RPMI7951 (cell line): ENCODE measurements at places on chromosomes 2 and 18. TPM values are rescaled to one million over a fixed set of nuclear protein-coding genes. Genes with fewer than 3 reads are reported as not detected.

The RIT2 gene
- total RNA-seq, result not detected in 2 replicates

The EML6 gene
- 0.72 and 2.1 TPM in 2 replicates for total RNA-seq

The NOSTRIN gene
- 0.20 TPM in 1 of 2 replicates, not detected in the other for total RNA-seq

The CTNNA2 gene
- total RNA-seq, result not detected in 2 replicates

The IL1F10 gene
- not detected in 2 replicates for total RNA-seq

The LPIN2 gene
- 10.8 and 11.4 TPM in 2 replicates for total RNA-seq

The APCDD1 gene
- 1.6 and 4.7 TPM in 2 replicates for total RNA-seq

The TEX44 gene
- total RNA-seq, result not detected in 2 replicates

The IL1RL1 gene
- 0.10 TPM in 1 of 2 replicates, not detected in the other for total RNA-seq

The CHRNG gene
- not detected in 2 replicates for total RNA-seq

The POMC gene
- total RNA-seq, result 5.8 and 9.0 TPM in 2 replicates

The CDH2 gene
- 35.8 and 43.7 TPM in 2 replicates for total RNA-seq

The MOGAT1 gene
- 0.24 and 0.29 TPM in 2 replicates for total RNA-seq

- no peak for DNase-seq
Observed at GRCh38 chr18:38961880-38962279, 1396.3 kb upstream of the CELF4 start.

GRCh38 chr2:169778446-169778845 is 20.2 kb upstream of the SSB start:
- no peak for DNase-seq

DNA sequence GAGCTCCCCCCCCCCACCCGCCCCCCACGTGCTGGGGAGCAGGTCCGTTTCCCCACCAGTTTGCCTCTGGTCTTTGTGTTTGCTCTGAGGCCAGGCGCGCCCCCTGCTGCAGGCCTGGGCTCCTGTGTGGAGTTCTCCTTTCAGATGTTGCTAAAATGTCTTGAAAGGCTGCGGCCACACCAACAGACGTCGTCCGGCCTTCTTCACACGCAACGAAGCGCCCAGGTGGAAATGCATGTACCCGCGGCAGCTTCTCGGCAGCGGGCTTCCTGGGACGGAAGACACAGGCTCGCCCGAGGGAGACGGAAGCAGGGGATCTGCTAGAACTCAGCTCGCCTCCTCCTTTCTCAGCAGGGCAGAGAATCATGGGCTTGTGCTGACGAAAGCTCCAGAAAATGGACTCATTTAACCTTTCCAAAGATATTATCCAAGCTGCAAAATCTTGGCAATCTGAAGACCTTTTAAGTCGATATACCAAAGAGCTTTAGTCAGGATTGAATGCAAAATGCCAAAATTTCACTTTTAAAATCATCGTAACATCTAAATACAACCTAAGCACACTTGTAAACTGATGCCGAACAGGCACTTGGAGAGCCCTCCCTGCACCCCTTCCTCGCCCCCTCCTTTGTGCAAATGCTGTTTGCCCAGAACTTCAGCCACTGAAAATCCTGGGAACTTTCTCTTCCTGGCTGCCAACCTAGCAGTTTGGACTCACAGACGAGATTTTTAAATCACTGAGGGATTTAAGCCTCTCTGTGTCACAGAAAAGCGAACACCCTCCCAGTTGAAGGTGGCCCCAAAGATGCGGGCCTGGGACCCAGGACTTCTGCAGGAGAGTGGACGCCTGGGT is 125.5 kb upstream of the ZNF516 start:
- DNase-seq, result peak; percentile 53

DNA sequence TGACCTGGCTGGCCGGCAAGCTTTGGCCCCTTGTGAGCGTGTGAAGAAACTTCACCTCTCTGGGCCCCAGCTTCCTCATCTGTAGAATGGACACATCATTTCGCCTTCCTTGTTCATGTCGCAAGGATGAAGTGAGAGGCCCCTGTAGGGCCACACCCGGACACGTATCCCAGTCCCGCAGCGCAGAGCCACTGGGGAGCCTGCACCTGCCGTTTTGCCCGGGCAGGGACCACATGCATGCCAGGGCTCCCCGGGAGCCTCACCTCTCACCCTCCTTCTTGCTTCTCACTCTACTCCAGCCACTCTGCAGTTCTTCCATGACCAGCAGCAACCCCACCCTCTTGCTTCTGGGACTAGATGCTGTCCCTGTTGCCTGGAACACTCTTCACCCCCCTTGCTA is 77.5 kb downstream of the FAM168B start:
- no peak for DNase-seq

- peak; percentile 24 for DNase-seq
Observed at GRCh38 chr2:242020196-242021004, 150.9 kb downstream of the RTP5 start.

GRCh38 chr2:102313025-102313424 is 1.7 kb downstream of the IL1RL1 start:
- DNase-seq, result no peak

DNA sequence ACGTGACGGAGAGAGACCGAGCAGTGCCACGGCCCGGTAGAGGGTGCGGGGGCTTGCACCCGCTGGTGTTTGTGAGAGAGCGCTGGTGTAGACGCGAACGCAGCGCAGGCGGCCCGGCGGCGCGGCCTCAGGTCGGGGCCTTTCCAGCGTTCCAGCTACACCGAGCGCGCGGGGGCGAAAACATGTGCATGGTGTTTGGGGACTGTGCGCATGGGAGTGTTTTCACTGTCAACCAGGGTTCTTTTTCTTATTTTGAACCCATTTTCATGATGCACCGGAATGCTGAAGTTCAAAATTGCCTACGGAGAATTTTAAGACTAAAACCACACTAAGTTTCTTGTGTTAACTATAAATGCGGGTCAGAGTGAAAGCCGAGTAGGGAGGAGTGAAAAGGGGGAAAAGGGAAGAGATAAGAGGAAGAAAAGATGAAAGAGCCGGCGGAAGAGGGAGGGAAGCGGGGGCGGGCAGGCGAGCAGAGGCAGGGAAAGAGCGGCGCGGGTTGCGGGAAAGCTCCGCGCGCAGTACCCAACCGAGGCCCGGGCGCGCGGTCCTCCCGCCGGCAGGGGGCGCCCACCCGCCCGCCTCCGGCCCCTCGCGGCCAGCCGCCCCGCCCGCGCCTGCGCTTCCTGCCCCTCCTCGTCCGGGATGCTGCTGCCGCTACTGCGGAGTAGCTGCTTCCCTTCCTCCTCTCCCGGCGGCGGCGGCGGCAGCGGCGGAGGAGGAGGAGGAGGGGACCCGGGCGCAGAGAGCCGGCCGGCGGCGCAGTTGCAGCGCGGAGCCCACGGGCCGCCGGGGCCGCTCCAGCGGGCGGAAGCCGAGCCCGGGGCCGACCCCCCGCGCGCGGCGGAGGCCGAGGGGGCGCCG is at the start of gene RAB12:
TSS of gene RAB12 (plus strand) at position 643 of the 864 bp plus-strand sequence. CDS start at position 646, 3 bp downstream.
- peak; percentile 84 for DNase-seq

- peak; percentile 65 for DNase-seq
Observed at GRCh38 chr2:100744589-100744988, 75.3 kb upstream of the NPAS2 start.

DNA sequence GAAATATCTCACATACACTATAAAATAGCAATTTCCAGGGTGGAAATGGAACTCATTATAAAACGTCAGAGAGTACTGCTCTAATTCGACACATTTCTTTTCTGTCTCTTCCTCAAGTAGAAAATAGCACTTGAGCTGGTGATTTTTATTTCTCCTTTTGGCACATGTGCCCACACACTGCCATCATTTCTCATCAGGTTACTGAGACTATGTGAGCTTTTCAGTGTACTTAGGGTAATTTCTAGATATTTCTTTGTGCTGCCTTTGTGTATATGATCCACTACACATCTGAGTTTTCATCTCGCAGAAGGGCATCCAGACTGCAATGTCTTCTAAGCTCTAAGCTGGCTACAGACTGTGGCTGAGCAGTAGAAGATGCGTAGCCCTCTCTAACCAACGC is 62.1 kb upstream of the PGAP1 start:
- peak; percentile 23 for DNase-seq

GRCh38 chr18:70246061-70246466 is 40.6 kb upstream of the RTTN start:
- no peak for DNase-seq

DNA sequence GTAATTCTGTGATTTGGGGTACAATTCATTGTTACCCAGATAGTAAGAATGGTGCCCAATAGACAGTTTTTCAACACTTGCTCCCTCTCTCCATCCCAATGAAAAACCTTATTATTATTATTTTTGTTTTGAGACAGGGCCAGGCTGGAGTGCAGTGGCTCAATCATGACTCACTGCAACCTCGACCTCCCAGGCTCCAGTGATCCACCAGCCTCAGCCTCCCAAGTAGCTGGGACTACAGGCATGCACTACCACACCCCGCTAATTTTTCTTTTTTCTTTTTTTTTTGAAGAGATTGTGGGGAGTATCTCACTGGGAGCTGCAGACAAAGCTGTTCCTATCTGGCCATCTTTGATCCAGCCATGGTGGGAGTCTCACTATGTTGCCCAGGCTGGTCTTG is 7.2 kb downstream of the TGFA start:
- no peak for DNase-seq

- no peak for DNase-seq
Observed at GRCh38 chr2:189018631-189019030, 44.5 kb downstream of the COL3A1 start.

- no peak for DNase-seq
Observed at GRCh38 chr2:76159042-76159648, 448.4 kb upstream of the GCFC2 start.

DNA sequence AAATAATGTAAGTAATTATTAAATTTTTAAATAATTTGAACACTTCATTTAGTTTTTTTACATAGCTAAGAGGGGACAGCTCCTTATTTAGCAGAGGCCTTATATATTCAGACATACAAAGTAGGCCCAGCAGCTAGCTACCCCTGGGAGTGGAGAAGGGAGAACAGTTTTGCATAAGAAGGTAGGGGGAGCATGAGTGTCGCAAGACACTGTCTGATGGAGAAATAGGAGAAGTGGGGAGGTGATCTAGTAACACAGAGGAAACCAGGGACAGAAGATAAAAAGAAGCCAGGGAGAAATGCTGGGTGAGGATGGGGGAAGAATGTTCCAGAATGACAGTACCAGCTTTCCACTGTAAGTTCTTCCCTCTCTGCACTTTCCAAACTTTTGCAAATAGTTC is 16.0 kb upstream of the RGPD4 start:
- DNase-seq, result no peak

DNA sequence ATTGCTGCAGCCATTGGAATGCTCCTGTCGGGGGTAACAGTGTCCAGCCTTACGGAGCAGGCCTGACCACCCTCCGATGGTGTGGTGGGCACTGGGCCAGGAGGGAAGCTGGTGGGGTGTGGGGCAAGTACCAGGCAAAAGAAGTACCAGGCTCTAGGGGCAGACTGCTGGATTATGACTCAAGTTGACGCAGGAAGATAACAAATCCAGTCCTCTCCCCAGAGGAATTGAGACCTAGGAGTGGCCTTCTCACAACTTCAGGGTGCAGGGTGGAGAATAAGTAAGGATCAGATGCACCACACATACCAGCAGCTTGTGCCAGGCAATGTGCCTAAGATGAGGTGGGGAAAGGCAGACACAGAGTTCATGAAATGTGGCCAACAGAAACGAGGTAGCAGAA is 37.9 kb downstream of the SEMA4F start:
- no peak for DNase-seq

GRCh38 chr18:35564795-35565453 is 16.6 kb upstream of the GALNT1 start:
- DNase-seq, result no peak

DNA sequence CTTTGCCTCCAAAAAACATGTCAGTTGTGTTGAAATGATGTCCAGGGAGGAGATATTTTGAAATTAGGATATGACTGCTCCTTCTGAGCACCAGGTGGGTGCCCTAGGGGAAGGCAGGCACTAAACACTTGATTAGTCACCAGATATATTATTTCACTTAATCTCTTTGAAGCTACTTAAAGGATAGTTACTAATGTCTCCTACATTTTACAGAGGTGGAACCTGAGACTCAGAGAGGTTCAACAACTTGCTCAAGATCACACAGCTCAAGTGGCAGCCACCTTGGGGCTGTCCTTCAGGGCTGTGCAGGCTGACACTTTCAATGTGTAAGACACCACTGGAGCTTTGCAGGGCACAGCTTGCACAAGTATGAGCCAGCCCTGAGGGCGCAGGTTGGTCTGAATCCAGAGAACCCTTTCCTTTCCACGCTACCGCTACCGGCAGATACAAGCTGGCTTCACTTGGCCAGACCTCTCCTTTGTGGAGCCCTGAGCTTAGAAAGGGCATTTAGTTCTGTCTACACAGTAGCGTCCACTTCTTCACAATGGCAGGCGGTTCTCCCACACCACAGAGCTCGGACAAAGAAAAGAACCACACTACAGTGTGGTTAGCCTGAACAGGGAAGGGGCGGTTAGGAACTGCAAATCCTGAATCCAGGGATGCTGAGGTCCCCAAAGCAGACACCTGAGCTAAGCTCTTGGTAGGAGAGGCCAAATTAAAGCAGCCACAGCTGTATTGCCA is 16.4 kb downstream of the ALPK2 start:
- DNase-seq, result peak; percentile 65

DNA sequence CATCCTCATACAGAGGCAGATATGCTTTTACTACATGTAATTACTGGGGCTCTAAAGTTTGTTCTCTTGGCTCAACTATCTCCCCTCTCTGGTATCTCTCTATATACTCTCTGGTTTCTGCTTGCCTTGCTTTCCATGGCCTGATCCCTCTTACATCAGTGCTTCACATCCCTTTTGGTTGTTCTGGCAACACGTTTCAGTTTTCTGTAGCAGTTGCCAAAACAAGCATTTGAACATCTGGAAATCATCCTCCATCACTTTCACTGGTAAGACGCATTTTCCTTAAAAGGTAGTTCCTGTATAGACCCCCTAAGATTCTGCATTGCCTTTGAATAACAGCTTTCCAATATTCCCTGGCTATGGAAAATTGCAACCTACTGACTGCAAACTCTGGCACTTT is 25.9 kb downstream of the COL5A2 start:
- DNase-seq, result peak; percentile 51

GRCh38 chr2:37324536-37324785 is 172 bp downstream of the PRKD3 start:
- peak; percentile 77 for DNase-seq

- DNase-seq, result peak; percentile 80
Observed at GRCh38 chr2:220034426-220035130, 407.1 kb downstream of the SLC4A3 start.

GRCh38 chr2:9473308-9473984 is 905 bp upstream of the IAH1 start:
- DNase-seq, result no peak

- DNase-seq, result no peak
Observed at GRCh38 chr2:230794497-230794896, 70.2 kb upstream of the ITM2C start.

- DNase-seq, result peak; percentile 34
Observed at GRCh38 chr2:95525294-95526035, 40.9 kb upstream of the TRIM43B start.
